ENCODE measurements at places on chromosomes 7 and 10.

- DNase-seq, result no peak
Measured at GRCh38 chr10:97518301-97519043, 19.7 kb downstream of the UBTD1 start.

GRCh38 chr10:112951359-112952281 is 1.6 kb downstream of the TCF7L2 start:
- no peak for DNase-seq

DNA sequence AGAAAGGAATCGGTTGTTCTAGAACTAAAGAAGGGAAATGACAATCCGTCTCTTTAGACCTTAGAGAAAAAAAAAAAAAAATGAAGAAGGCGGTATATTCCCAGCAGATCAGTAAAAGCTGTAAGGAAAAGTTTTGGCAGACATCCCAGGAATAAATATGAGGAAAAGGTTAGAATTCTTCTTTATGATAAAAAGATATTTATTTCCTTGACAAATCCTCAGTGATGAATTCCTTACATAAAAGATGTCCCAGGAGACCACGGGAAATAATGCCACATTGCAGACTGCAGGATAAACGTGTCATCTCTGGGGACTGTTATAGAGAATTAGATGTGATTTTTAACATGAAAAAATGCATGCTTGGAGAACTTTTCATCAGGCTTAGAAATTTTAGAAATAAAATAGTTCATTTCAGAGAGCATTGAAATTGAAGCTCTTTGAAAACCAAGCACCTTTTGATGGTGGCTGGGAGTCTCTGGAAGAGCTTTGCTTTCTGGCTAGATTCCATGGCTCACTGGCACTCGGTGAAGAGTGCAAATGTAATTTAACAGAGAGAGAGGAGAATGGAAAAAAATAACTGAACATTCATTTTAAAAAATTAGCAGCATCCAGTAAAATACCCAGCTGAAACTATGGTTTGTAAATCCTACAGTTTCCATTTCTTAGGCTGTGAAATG is 98.2 kb downstream of the PRPF18 start:
- DNase-seq, result no peak

DNA sequence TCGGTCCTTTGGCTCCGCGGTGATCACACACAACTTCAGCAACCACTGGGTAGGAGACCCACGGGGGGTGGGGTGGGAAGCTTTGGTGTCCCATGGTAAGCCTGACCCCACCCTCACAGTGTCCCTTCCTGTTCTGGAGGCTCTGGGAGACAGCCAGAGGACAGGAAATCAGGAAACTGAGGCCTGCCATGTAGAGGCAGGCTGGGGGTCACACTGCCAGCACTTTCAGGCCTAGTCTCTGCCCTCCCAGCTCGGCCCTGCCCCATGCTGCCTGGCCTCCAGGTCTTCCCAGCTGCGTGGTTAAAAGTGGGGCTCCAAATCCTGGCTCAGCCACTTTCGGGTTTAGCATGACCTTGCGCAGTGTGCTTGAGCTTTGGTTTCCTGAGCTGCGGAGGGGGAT is 10.9 kb downstream of the AQP1 start:
- no peak for DNase-seq

All from stimulated activated CD8-positive, alpha-beta memory T cell treated with anti-CD3 and anti-CD28 coated beads, Interleukin-2, amount 100 ng/mL, for 1 hour (primary cell).